ENCODE measurements at places on chromosomes 7 and 10.
A peak's percentile ranks its signal among the peaks of the same experiment; 100 is the strongest.

GRCh38 chr7:41504214-41504980 lies 198.5 kb downstream of the INHBA start:
- no peak for DNase-seq

GRCh38 chr10:6158276-6158675 lies 44.5 kb upstream of the PFKFB3 start:
- no peak for DNase-seq

DNA sequence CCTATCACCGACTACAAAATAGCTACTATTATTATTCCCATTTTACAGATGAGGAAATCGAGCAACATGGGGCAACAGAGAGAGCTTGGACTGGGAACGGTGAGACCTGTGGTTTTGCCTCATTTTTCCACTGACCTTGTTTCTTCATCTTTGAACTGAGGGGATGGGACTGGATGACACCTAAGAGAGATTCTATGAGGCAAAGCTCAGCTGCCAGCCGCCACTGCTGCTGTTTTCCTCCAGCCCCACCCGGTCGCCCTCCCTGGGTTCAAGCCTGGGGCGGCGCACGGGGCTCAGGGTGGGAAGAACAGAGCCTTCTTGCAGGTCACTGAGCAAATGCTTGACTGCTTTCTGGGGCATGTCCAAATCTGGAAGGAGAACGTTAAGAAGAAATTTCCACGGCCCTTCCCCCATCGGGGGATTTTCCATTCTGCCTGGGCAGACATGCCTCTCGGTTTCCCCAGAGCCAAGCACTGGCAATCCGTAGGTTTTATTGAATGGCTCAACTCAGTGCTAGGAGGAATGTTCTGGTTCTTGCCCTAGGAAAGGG lies 12.3 kb downstream of the DDIT4 start:
- DNase-seq, result no peak

GRCh38 chr10:21675157-21675796 lies 141.2 kb downstream of the MLLT10 start:
- no peak for DNase-seq

DNA sequence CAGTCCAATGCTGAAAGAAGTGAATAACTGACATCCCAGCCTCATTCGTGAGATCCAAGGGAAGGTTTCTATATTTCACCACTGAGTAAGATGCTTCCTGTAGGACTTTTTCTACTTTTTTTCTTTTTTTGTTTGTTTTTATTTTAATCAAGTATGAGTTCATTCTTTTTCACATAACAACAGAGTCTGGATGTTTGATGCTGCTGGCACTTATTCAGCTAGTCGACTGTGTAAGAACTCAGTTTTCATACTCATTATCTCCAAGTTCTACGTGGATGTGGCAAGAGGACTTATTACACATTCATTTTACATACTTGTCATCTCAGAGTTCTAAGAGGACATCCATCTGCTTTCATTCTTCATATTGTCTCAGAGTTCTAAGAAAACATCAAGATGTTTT lies 86.9 kb downstream of the CPXM2 start:
- DNase-seq, result no peak

GRCh38 chr10:46171661-46172060 lies 115.1 kb upstream of the ANTXRL start:
- no peak for DNase-seq

DNA sequence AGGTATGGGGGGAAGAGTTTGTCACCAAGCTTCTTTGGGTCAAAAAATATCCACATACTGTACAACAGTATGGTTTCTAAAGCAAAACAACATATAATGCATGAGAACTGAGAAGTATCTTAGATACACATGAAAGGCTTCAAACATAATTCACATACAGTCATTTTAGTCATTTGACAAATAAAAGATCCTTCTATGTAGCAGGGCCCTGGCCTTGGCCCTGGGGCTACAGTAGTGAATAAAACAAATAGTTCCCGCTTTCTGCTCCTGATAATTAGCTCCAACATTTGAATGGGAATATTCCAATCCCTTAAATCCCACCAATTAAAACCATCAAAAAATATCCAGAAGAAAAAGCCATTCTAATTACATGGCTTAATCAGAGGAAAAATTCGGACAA lies 51.3 kb downstream of the MALSU1 start:
- no peak for DNase-seq

- no peak for DNase-seq
Measured at GRCh38 chr10:130434446-130435385, 298.5 kb downstream of the GLRX3 start.

DNA sequence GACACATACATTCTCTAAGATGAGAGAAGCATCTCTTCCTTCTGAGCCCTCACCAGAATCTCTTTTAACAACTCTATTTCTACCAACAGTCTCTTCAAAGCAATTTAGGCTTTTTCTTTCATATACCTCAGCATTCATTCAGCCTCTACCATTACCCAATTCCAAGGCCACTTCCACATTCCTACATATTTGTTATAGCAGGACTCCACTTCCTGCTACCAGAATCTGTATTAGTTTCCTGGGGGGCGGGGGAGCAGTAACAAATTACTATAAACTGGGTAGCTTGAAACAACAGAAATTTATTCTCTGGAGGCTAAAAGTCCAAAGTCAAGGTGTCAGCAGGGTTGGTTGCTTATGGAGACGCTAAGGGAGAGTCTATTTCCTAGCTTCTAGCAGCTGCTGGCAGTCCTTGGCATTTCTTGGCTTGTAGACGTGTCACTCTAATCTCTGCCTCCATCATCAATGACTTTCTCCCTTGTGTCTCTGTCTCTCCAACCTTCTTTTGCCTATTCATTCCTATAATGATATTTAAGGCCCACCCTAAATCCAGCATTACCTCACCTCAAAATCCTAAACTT lies 7.4 kb downstream of the PRPS1L1 start:
- no peak for DNase-seq

DNA sequence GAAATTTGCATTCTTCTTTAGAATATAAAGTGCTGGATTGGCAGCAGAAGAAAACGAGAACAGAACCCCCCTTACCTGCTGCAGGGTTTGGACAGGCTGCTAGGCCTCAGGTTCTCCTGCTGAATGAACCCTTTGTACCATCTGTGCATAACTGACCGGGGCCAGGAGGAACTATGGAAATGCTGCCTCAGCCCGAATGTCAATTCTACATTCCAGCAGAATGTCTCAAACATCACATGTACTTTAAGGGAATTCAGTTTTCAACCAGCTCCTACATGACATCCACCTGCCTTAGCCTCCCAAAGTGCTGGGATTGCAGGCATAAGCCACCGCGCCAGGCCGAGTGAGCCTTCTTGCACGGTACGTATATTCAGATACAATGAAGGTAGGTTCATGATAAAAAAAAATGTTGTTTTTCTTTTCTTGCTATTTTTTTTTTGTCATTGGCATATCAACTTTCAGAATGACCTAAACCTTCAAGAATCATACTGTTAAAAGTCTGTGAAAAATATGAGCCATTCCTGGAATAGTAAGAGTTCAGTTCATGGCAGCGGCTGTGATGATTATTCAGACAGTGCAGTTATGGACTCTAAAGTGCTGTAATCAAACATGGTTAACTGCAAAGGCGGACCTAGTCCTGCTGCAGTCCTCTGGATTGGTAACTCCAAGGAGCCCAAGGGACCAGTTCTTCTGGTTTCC lies 84.4 kb upstream of the TNS3 start:
- no peak for DNase-seq

DNA sequence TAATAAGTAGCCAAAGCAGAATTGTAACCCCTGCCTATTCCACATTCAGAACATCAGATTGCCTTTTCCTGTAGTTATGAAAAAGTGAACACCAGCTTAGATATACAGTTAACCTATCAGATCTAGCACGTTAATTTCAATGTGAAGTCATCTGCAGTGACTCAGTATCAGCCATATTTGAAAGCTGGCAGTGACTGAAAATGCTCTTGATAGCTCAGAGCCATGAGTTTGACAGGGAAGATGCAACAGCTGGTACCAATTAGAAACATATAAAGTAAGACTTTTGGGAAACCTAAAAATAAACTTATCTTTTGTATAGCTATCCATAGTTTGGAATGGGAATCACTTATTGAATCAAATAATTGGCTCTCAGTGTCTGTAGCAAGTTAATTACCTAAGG lies 284.1 kb upstream of the NPSR1 start:
- DNase-seq, result no peak

DNA sequence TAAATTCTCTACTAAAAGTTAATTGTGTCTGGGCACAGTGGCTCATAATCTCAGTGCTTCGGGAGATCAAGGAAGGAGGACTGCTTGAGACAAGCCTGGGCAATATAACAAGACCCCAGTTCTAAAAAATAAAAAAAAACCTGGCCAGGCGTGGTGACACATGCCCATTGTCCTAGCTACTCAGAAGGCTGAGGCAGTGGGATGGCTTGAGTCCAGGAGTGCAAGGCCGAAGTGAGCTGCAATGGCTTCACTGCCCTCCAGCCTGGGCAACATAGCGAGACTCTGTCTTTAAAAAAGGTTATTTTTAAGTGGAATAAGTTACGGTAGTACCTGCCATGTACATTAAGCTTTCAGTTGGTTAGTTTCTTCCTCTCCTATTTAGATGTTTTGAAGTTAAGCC lies 28.9 kb downstream of the CDK14 start:
- DNase-seq, result no peak

GRCh38 chr7:112069879-112070321 lies 136.3 kb downstream of the DOCK4 start:
- DNase-seq, result no peak

GRCh38 chr10:61792097-61792716 lies 109.3 kb upstream of the ARID5B start:
- DNase-seq, result no peak

- no peak for DNase-seq
Measured at GRCh38 chr7:69199041-69199440, 399.2 kb upstream of the AUTS2 start.

DNA sequence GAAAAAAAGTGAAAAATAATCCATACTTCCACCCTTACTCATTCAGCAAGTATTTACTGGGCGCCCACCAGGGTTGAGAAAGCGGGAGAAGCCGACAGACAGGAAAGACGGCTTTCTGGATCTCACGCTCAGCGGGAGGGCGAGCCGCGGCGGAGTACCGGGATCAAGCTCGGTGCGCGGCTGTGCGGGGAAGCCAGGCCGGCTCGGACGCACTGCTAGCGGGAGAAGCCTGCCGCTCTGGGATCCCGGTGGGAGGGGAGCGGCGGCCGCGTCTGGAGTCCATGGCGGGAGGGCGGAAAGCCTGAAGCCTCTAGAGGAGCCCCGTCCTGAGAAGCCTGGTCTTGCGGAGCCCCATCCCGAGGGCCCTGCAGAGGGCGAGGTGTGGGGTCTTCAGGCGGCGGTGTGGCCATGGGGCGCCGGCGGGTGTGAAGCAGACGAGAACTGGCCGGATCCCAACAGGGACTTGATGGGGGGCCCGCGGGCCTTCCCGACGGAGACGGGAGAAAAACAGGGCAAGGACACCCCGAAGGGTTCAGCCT lies 82.9 kb downstream of the VIPR2 start:
- no peak for DNase-seq

DNA sequence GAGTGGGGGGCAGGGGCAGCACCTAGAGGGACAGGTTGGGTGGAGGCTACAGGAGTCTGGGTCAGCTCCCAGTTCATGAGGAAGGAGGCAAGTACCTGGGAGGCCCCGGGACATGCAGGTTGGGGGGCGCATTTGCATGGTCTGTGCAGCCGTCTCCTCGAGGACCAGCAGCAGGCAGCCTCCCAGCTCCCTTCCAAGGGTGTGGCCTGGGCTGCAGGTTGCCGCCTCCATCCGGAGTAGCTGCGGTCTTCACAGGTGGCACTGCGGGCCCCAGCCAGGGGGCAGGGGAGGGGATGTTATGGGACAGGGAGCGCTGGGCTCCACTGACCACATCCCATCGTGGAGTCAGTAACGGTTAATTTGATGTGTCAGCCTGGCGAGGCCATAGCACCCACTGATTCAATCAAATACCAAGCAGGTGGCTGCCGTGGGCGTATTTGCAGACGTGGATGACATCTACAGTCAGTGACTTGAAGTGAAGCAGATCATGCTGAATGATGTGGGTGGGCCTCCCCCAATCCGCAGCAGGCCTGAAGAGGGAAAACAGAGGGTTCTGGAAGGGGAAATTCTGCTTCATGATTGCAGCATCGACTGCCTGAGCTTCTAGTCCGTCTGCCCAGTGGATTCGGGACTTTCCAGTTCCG lies 81.6 kb downstream of the PRKAG2 start:
- DNase-seq, result no peak

GRCh38 chr10:129949891-129950291 lies 14.2 kb downstream of the EBF3 start:
- DNase-seq, result no peak

- no peak for DNase-seq
Measured at GRCh38 chr7:37480041-37481031, 31.7 kb upstream of the ELMO1 start.

DNA sequence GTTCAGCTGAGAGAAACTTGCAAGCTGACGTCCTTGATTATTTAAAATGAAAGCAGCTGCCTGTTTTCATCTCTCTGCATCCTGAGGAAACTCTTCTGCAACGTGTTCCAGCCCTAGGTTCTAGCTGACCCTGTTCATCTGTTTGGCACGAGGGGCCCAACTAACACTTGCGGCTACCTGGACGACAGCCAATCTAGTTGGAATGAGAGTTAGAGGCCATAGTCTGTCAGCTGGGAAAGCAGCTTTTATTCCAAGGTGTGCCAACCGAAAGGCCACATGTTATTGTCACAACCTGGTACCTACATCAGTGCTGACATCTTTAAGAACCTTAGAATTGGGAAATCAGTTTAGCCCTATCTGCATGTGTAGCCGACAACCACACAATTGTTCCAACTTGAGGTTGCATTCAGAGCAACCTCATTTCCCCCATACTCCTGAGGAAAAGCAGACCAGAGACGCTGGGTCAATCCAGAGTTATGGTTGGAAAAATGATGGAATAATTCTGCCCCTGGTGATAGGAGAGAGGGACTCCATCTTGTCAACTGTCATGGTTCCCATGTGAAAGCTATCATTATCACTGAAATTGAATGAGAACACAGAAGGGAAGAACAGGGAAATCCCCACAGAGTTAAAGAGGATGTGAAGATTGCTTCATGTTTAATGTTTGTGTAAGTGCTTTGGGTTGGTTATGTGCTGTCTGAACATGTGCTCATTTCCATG lies 121.6 kb downstream of the EGFR start:
- DNase-seq, result no peak

GRCh38 chr10:114304571-114305421 lies 65.7 kb downstream of the VWA2 start:
- DNase-seq, result peak; percentile 28

DNA sequence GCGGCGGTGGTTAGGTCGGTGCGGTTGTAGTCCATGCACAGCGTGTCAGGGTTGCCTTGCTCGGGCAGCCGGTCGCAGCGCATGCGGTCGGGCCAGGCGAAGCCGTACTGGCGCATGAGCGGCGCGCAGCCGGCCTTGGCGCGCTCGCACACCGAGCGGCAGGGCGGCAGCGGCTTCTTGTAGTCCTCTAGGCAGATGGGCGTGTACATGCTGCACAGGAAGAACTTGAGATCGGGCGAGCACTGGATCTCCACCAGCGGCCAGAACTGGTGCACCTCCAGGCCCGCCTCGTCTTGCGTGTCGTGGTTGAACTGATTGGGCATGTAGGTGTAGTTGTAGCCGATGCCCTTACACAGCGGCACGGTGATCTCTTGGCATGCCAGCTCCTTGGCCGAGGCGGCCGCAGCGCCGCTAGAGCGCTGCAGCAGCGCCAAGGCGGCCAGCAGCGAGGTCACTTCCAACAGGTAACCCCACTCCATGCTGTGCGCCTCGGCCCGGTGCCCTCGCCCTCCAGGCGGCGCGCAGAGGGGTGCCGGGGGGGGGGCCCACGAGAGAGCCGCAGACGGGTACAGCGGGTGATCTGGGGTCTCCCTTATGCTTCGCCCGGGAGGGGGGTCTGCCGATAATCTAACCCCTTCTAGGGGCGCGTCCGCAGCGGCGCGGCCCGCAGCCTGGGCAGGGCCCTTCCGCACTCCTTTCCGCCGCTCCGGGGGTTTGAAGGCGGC lies 983 bp downstream of the FZD8 start:
- DNase-seq, result no peak

All from activated CD8-positive, alpha-beta memory T cell treated with anti-CD3 and anti-CD28 coated beads for 1 hour (primary cell).